ENCODE measurements at places on chromosomes 7 and 10. TPM values are rescaled to one million over a fixed set of nuclear protein-coding genes. Genes with fewer than 3 reads are reported as not detected.

Gene POP7
- 25.1 TPM for total RNA-seq

Gene HECTD2
- 13.2 TPM for total RNA-seq

Gene HABP2
- not detected for total RNA-seq

Gene KCP
- total RNA-seq = 0.35 TPM

- DNase-seq = no peak
Observed at GRCh38 chr7:137462074-137462715, 118.7 kb upstream of the PTN start.

- DNase-seq = no peak
Observed at GRCh38 chr7:40120020-40120419, 14.4 kb downstream of the MPLKIP start.
